ENCODE measurements at places on chromosomes 2 and 18.

- DNase-seq = no peak
These were observed 168.0 kb downstream of the CERS6 start for GRCh38 chr2:168624028-168624427.

DNA sequence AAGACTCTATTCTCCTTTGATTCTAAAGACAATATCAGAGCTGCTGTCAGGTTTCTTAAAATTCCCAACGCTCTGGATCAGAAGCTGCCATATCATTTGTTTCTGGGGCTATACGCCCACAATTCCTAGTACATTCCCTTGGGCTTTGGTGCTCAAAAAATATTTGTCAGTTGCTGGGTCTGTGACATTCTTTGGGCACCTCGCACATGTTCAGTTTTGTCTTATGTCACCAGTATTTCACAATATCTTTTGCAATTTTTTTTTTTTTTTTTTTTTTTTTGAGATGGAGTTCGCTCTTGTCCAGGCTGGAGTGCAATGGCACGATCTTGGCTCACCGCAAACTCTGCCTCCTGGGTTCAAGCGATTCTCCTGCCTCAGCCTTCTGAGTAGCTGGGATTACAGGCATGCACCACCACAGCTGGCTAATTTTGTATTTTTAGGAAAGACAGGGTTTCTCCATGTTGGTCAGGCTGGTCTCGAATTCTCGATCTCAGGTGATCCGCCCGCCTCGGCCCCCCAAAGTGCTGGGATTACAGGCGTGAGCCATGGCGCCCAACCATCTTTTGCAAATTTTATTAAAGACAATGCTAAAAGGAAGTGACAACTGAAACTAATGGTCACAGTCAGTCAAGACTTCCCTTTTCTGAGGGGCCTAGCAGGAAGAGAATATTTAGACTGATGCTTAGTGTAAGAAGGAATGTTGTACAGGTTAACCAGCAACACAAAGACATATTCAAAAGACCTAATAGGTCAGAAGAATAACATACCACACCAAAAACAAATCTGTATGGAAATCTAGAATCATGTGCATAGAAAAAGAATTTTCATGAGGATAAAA, 6.8 kb downstream of the ZNF397 start:
- DNase-seq = no peak

DNA sequence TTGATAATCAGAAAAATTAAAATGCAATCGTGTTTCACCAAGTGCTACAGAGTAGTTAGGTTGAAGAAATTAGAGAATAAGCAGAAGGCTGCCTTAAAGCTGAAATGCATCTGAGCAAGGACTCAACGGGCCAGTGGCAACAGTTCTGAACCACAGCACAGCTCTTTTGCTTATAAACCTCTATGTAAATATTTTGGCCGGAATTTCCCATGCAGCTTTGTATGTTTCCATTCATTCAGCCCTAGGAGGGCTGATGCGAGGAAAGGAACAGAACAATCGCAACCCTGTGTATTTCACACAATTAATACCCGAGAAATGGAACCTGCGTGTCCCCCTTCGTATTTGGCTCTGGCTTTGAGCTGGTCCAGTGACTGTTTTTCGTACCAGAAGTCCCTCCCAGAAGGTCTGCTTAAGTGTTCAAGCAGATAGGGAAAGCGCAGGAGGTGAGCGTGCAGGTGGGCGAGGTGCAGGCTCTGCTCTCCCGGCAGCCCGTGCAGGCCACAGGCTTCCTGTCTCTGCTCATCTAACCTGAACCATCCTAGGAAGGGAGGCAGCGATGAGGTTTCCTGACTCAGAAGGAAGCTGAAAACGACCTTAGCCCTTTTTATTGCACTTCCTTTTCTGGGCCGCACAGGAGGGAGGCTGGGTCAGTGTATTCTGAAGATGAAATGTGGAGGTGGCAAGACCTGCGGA, 67.3 kb downstream of the ASB1 start:
- DNase-seq = no peak

GRCh38 chr2:119157850-119158511, 570 bp downstream of the C1QL2 start:
- DNase-seq = no peak

DNA sequence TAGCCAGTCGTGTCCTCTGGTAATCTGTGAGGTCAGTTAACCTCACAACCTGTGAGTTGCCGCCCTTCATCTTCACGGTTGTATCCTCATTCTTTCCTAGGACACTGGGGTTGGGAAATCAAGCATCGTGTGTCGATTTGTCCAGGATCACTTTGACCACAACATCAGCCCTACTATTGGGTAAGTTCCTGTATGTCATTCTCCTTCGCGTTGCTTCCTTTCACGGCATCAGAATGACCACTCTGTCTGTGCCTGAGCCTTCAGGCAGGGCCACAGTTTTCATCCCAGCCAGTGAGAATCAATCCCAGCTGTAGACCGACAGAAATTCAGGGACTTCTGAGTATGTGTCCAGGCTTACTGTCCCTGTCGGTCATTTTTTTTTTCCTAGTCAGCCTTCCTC, 67.1 kb downstream of the RAB31 start:
- DNase-seq = no peak

DNA sequence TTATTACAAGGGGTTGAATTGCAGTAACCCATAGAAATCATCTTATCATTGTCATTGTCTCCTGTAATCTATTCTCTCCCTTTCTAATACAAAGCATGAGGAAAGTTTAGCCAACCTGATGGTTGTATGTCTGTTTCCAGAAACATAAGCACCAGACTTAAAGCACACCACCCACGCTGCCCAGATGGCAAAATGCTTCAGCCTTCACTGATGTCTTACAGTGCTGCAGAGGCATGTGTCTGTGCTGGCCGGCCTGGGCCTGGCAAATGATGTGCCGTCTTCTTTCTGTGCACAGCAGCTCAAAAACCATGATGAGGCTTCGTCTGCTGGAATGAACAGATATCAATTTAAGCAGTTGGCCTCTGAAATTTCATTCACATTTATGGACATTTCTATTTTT, 443.0 kb upstream of the RGPD4 start:
- no peak for DNase-seq

- no peak for DNase-seq
These were observed 299.4 kb downstream of the LPIN1 start for GRCh38 chr2:12045864-12046291.

DNA sequence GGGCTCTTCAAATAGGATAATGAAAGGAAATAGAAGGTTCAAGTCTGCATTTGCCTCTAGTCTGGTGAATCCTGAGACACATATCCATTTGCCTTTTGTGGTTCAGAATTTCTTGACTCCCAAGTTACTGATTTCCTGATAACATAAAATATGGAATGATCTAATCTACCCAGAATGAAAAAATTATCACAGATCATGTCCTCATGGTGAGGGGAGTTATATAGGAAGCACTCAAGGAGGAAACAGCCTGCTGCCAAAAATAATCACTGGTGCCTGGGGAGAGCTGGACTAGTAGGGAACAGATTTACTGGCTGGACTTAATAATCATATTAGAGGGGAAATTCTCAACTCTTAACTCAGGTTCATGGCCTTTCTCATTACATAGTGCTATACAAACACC, 95.5 kb upstream of the STK17B start:
- no peak for DNase-seq

- DNase-seq = no peak
These were observed 49.7 kb upstream of the RASGRP3 start for GRCh38 chr2:33426666-33427231.

DNA sequence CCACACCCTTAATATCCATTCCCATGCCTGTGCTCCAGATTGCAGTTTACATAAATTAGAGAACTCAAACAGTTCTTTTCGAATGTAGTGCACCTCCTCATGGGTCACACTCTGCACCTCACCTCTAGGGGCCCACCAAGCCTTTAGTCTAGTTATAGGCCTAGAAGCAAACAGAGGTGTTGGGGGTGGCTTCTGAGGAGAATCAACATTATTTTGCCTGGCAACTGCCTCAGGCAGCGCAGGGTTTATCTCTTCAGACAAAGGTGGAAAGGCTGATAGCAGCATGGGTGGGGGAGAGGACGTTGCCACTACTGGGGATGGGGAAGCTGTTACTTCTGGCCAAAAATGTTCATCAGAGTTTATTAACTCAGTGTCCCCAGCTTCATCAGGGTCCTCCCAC, 5.0 kb upstream of the GYPC start:
- no peak for DNase-seq

GRCh38 chr2:17576802-17577201, 36.3 kb downstream of the VSNL1 start:
- no peak for DNase-seq

DNA sequence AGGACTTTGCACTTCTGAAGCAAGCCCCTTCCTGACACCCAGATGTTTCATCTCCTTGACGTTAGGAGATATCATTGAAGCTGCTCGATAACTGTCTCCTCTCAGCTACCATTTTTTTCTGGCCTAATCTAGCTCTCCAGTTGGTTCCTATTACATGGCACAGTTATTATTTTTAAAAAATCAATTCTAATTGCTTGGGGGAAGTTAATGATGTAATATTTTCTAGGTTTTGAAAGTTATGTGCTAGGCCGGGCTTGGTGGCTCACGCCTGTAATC, 22.5 kb upstream of the RAB31 start:
- DNase-seq = no peak

- DNase-seq = no peak
These were observed 243.6 kb upstream of the CXCR4 start for GRCh38 chr2:136361521-136361920.

Measured in bone marrow (tissue), 2 donors.